ENCODE measurements at places on chromosomes 6 and 20. TPM values are rescaled to one million over a fixed set of nuclear protein-coding genes. Genes with fewer than 3 reads are reported as not detected.

DNA sequence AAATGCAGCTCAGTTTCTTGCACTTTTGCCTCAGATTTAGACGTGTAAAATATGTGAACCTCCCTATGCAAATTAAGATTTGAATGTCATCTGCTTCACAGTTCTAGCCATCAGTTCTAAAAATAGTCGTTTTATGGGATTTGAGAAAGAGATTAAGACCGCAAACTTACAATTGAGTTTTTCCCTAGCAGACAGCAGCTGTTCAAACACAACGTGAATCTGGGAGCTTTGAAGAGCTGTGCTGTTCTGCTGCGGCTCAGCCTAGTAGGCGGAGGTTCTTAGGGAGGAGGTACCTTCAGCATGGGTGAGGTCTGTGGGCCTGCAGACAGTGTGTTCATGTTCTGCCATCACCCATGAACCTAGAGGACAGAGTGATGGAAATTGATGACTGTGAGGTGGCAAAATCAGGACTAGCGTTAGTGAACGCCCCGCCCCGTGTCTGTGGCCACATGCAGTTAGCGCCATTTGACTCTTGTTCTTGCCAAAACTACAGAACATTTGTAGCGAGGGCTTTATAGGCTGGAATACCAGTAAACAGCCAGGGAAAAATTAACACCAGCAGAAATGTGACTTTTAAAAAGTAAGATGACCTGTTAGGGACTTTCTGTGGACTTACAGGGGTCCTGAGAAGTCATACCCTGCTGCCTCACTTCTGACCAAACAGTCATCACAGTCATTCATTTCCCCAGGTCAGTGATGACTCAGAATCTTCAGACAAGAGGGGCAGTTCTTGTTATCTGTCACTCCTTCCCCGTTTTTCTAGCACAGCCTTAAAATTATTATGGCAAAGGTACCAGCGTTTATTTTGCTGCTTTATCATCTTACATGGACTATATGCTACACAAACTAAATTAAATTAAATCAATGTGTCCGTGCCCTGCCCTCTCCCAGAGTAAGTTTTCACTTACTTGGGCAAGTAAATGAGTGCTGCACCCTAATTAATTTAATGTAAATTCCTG, 84.3 kb upstream of the TMEM181 start:
- DNase-seq, result no peak

Gene ANKRD6
- 0.21 TPM for polyA plus RNA-seq

- peak; percentile 36 for DNase-seq
Measured at GRCh38 chr6:45625191-45625664, 247.5 kb upstream of the SUPT3H start.

Gene BMP5
- polyA plus RNA-seq, result 0.26 TPM

Gene OR2H1
- not detected for polyA plus RNA-seq

GRCh38 chr6:7135755-7136154, 28.0 kb downstream of the RREB1 start:
- DNase-seq, result no peak

DNA sequence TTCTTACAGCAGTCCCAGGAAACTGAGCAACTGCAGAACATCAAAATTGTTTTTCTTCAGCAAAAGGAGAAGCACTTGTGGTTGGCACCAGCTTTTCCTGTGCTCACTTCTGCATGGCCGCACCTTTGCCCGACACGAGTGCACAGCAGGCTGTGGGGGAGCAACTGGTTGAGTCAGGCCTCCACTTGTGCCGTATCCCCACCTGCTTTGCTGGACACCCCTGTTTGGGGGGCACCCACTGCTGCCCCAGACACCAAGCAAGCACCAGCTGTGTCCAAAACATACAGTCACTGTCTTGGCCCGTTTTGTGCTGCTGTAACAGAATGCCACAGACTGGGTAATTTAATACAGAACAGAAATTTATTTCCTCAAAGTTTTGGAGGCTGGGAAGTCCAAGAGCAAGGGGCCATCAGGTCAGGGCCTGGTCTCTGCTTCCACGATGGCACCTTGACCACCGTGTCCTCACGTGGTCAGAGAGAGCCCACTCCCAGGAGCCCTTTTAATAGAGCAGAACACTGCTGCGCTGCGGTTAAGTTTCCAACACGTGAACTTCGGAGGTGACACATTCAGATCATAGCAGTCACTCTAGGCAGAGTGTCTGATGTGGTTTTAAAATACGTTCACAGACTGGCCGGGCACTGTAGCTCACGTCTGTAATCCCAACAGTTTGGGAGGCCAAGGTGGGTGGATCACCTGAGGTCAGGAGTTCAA, 8.7 kb upstream of the GMEB2 start:
- no peak for DNase-seq

GRCh38 chr6:69584536-69584912, 212.3 kb downstream of the LMBRD1 start:
- no peak for DNase-seq

Gene MRAP2
- not detected for polyA plus RNA-seq

GRCh38 chr6:116351101-116351500, 19.6 kb upstream of the DSE start:
- DNase-seq, result no peak

Gene SSTR4
- polyA plus RNA-seq, result not detected

DNA sequence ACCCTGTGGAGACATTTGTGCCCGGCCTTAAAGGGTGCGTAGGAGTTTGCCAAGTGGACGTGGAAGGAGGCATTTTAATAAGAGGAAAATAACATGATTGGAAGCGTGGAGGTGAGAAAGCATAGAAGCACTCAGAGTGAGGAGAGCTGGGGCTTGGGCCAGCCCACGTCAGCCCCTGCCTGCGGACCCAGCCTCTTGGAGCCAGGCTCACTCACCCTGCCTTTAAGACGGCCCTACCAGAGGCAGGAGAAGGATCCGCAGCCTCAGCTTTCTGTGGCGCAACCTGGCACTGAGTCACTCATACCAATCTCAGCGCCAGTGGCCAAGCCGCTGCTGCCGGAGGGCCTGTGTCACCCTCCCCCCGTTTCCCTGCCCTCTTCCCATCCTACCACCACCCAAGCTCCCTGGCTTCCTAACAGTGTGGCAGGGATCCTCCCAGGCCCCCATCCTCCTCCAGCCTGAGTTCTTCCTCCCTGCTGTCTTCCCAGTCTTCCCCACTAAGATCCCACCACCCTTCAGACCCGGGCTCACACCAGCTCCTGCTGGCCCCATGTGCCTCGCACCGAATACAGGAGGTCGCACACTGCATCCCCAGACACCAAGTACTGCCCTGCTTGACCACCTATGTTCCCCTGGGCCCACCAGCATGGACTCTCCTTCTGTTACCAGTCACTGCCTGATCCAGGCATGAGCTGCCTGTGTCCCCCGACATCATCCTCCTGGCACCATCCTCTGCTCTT, 285.2 kb downstream of the UST start:
- DNase-seq, result peak; percentile 77

GRCh38 chr6:40307712-40308111, 279.5 kb downstream of the LRFN2 start:
- DNase-seq, result no peak

GRCh38 chr20:17390655-17391054, 140.5 kb downstream of the BFSP1 start:
- no peak for DNase-seq

Gene DTNBP1
- 15.2 TPM for polyA plus RNA-seq

Gene ARFRP1
- 21.4 TPM for polyA plus RNA-seq

- DNase-seq, result peak; percentile 18
Measured at GRCh38 chr6:169722362-169723199, 1.7 kb downstream of the PHF10 start.

DNA sequence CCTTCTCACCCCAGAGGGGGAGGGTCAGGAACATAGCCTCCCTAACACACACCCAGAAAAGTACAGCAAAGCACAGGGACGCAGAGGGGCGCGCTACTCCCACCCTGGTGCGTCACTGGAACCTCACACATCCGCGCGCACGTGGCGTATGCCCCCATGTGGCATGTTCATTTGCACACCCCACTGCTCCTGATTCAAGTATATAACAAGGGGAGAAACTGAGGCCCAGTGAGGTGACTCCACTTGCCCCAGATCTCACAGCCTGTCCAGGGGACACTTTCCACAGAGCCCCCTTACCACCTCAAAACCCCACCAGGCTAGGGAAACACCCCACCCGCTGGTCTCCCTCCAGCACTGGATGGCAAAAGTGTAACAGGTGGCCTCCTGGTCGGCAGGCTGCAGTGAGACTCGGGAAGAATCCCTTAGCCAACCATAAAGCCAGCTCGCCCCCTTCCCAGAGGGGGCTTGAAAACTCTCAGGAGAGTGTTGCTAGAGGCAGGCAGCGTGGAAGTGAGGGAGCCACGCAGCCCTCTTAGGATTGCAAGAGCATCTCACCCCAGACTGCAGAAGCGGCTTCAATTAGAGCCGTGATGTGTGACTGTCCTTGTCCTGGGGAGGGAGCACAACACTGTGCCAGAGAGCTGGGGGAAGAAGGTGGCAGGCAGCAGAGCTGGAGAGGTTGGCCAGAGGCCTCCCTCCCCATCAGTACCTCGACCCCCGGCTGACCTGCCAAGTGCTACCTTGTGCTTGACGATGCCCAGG, at the start of gene GRM4:
GRM4 (minus strand) TSS at position 67 of the 762 bp plus-strand sequence. CDS start 12,591 bp downstream, outside the sequence.
- DNase-seq, result no peak

DNA sequence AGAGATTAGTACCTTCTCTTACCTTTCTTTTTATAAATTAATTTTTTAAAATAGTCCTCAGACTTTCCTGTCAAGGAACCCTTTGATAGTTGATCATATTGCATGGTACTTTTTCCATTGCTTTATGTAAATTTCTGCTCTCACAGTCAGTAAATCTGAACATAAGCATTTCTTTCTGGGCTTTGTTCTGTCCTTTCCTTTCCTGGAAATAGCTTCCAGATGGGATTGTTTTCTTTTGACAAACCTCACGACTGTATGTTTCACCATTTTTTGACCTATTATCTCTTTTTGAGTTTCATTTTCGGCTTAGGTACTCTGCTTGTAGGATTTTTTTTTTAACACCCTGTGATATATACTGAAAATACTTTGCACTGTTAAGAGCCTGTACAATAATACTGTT, 32.6 kb downstream of the UTRN start:
- DNase-seq, result no peak

GRCh38 chr6:121430514-121431460, 4.7 kb upstream of the GJA1 start:
- DNase-seq, result peak; percentile 20

DNA sequence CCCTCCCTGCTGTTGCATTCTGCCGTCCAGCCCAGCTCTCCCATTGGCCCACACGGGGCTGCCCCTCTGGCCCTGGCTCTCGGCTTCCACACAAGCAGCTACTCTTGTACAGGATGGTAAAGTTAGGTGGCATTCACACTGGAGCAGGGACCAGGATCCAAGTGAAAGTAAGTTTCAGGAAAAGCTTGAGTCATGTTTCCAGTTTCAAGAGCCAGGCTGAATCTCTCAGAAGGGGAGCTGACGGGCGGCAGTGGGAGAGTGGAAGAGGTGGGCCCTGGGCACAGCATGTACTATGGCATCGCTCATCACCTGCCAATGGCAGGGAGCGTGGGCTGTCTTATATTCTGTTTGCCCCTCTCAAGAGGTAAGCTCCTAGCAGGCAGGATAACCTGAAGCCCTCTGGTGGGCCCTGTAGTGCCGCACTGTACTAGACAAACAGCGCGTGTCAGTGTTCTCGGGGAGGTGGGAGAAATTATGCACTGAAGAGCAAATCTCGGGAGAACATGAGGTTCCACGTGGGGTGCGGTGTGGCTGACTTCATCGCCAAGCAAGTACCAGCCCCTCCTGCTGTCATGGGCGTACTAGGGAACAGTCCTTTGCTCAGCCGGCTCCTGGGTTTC, 241.5 kb downstream of the NRN1 start:
- no peak for DNase-seq

GRCh38 chr6:74249658-74250057, 553.7 kb downstream of the CD109 start:
- DNase-seq, result peak; percentile 74

GRCh38 chr6:146433881-146434731, 109.5 kb upstream of the RAB32 start:
- no peak for DNase-seq

GRCh38 chr6:4879741-4880275, 103.6 kb downstream of the CDYL start:
- DNase-seq, result no peak

GRCh38 chr20:56222945-56223344, 25.6 kb upstream of the MC3R start:
- DNase-seq, result no peak

Gene SERINC1
- 186 TPM for polyA plus RNA-seq

DNA sequence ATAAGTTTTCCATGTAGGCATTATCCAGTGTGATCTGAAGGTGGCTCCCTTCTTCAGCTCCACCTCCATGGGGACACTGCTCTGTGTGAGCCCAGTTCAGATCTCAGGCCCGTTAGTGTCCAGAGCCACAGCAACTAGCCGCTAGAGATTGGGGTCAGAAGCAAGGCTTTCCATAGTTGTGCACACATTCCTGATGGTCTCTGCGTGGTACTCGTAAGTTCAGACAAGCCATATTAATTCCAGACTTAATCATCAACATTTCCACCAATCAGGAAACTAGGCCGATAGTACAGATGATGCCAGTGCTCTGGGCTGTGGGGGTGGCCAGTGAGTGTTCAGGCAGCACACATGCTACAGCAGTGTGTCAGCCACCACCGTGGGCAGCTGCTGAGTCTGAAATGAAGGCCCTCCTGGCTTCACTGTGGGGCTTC, 17.5 kb upstream of the SYNCRIP start:
- DNase-seq, result peak; percentile 82

DNA sequence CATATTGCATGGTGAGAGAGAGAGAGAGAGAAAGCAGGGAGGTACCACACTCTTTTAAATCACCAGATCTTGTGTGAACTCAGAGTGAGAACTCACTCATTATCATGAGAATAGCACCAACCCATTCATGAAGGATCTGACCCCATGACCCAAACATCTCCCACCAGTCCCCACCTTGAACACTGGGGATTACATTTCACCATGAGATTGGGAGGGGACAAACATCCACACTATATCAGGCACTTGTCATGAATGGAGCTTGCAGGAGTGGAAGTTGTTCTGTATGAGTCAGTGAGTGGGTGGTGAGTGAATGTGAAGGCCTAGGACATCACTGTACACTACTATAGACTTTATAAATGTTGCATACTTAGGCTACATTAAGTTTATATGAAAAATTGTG, 47.7 kb upstream of the RNF182 start:
- peak; percentile 10 for DNase-seq

DNA sequence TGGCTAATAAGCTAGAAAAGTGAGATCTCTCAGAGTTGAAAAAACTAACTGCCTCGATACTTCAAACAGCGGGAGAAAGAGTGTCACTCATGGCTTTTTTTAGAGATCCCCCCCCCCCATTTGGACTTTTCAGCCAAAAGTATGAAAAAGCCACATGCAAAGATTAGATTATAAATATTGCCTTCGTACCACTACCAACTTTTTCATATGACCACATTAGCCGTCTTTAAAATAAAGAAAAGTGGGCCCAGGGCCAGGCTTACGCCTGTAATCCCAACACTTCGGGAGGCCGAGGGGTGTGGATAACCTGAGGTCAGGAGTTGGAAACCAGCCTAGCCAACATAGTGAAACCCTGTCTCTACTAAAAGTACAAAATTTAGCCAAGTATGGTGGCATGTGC, 4.4 kb downstream of the PGK2 start:
- no peak for DNase-seq

DNA sequence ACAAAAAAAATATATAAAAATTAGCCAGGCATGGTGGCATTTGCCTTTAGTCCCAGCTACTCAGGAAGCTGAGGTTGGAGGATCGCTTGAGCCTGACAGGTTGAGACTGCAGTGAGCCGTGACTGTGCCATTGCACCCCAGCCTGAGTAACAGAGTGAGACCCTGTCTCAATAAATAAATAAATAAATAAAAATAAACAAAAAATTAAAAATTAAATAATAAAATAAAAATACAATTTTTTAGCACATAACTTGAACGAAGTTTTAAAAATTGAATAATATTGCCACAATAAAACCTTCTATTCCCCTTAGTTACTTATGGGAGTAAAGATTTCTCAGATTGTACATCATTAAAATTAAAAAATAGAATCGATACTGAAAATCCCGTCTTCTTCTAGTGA, 29.2 kb upstream of the CGA start:
- DNase-seq, result no peak

- DNase-seq, result no peak
Measured at GRCh38 chr20:12391099-12391498, 473.4 kb downstream of the BTBD3 start.

Data from AG04450 (cell line).